ENCODE measurements at places on chromosomes 12 and 14.

GRCh38 chr12:14514154-14514842 lies 53.4 kb downstream of the PLBD1 start:
- no peak for DNase-seq

DNA sequence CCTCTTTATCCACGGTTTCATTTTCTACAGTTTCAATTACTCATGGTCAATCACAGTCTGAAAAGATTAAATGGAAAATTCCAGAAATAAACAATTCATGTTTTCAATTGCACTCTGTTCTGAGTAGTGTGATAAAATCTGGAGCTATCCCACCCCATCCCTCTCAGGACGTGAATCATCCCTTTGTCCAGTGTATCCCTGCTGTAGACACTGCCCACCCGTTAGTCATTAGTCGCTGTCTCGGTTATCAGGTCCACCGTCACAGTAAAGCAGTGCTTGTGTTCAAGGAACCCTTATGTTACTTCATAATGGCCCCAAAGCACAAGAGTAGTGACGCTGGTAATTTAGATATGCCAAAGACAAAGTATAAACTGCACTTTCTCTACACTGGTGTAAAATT lies 141.0 kb upstream of the LMNTD1 start:
- DNase-seq: no peak

DNA sequence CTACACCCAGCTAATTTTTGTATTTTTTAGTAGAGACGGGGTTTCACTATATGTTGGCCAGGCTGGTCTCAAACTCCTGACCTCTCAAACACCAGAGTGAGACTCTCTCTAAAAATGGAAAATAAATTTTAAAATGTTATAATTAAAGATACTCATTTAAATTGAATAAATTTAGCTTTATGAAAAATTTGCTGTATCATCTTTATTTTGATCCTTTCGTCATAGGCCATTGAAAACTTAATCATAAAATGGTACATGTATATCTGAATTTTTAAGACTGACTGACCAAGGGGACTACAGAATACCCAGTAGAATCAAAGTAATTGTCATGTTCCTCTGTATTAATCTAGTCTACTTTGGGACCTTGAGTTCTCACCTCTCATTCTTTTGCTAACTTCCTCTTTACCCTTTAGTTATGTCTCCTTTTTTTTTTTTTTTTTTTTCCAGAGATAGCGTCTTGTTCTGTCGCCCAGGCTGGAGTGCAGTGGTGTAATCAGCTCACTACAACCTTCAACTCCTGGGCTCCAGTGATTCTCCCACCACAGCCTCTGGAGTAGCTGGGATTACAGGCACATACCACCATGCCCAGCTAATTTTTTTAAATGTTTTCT lies 9.5 kb downstream of the RAB5B start:
- no peak for DNase-seq

DNA sequence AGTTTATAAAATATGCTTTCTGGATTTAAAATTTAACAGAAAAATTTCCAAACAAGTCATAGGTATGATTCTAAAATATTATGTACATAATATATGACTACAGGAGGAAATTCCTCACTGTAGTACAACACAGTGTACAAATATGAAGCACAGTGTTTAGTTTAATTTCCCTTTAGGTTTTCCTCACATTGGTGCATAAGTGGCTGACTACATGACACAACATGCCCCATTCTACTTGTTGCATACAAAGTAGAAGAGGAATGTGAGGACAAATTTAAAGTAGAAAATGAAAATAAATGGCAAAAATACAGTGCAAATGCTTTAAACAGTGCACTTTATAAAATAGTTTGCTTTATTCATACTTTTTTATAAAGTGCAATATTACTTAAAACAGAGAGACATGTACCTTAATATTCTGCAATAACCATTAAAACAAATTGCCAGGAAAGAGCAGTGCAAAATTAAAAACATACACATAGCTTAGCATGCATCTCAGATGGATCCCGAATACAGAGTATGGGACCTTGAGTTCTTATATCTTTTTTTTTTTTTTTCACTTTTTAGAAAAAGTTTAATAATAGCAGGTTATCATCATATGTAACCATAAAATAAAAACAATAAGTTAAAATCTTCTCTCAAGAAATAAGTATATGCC lies 54.8 kb upstream of the TTC7B start:
- no peak for DNase-seq

DNA sequence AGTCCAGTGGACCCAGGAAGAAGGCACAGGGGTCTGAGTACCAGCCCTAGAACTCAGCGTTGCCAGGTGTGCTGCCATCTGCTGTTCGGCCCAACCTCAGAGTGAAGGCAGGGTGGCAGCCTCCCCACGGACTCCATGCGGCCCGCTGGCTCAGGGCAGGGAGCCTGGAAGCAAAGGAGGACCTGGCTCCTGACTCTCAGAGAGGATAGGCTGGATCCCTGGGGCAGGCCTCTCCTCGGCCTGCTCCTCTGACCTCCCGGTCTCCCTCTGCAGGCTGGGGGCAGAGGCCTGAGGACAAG lies 10.1 kb downstream of the MCRS1 start:
- DNase-seq: no peak

- no peak for DNase-seq
These were observed 106.6 kb downstream of the APAF1 start for GRCh38 chr12:98751580-98752115.

GRCh38 chr12:77608271-77608824 lies 222.3 kb upstream of the NAV3 start:
- no peak for DNase-seq

- no peak for DNase-seq
These were observed 316.4 kb downstream of the BCAT1 start for GRCh38 chr12:24632466-24632865.
